NCI-H1048 (cell line): ENCODE measurements at places on chromosomes 12 and 14.

DNA sequence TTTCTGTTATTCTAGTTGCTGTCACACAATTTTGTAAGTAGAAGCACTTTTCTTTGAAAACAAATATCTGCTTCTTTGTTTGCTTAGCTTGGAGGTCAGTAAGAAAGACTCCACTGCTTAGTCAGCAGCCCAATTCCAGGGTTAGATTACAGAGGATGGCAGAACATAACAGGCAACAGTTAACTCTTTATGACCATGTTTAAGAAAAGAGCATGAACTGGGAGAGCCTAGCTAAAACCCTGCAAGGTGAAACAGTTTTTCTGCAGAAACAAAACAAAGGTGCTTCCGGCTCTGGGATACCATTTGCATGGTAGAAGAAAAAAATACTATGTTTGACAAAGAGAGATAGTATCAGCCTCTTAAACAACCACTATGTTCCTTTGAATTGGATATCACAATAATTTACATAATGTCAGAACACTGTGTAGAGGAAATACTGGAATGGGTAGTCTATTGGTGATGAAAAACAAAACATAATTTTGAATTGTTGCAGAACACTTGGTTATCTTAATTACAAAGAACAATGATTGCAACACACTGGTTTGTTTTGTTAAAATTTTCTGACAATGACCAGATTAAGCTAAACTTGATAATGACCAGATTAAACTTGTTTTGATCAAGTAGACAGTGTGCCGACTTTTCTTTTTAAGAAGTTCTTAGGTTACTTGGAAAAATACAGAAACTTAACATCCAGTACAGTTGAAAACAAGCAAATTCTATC, 22.4 kb upstream of the PPM1H start:
- DNase-seq: no peak

- DNase-seq: no peak
Observed at GRCh38 chr12:121325922-121326396, 26.3 kb downstream of the ANAPC5 start.

- DNase-seq: no peak
Observed at GRCh38 chr12:90172524-90172923, 463.9 kb upstream of the ATP2B1 start.

GRCh38 chr14:21087294-21088091, 11.0 kb downstream of the ZNF219 start:
- DNase-seq: no peak

DNA sequence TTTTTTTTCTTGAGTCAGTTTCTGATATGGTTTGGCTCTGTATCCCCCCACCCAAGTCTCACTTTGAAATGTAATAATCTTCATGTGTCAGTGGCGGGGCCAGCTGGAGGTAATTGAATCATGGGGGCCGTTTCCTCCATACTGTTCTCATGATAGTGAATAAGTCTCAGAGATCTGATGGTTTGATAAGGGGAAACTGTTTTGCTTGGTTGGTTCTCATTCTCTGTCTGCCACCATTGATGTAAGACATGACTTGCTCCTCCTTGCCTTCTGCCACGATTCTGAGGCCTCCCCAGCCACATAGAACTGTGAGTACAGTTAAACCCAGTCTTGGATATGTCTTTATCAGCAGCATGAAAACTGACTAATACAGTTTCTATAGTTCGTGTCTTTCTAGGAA, 42.9 kb downstream of the WNK1 start:
- DNase-seq: no peak

DNA sequence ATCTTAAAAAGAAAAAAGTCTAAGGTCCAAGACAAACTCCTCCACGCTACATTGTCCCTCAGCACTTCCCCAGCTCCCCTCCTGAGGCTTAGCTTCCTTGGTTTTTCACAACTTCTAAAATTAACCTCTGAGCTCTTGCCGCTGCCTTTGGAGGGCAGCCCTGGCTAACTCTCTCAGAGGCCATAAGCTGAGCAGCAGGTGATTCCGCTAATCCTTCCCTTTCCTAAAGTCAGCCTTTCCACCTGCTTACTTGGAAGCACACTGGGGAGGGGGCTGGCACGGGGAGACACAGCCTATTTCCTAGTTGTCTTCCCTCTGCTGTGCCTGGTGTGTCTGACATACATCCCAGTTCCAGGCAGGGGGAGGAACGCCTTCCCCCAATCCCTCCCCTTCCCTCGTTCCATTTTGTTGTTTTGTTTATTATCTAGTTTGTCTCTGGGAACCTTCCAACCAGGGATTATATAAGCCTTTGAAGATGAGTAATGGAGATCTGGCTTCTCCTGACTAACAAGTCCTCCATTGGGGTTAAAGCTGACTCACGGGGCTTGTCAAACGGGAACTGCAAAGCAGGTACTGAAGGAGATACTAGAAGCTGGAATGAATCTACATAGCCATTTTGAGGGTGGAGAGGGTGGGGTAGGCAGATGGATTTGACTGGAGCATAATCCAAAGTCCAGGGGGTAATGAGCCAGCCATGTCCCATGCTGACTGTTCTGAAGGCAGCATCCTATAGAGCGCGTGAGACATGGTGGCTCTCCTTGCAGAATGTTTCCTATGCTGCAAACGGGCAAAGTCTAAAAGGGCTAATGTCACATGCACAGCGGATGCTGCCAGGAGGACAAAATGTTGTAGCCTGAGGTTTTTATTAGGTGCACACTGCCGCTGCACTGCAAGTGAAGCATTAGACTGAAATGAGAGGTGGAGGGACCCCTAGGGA, 230.8 kb downstream of the FOXN3 start:
- no peak for DNase-seq

DNA sequence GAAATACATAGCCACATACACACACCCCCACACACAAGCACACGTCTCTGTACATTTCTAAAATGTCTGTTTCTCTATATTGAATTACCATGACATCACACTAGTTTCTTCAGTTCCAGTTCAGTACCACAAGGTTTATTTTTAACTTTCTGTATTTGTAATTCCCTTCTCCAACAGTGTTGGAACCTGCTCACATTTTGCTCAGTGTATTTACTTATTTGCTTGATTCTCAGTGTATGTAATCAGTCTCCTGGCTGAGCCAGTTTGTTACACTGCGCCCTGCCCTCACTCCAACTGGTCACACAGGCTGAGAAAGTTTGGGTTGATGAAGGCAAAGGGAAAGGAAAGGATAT, 67.1 kb downstream of the MON2 start:
- no peak for DNase-seq

GRCh38 chr14:44979273-44979672, 17.3 kb downstream of the TOGARAM1 start:
- no peak for DNase-seq

GRCh38 chr12:66387117-66387516, 84.8 kb downstream of the HELB start:
- no peak for DNase-seq

DNA sequence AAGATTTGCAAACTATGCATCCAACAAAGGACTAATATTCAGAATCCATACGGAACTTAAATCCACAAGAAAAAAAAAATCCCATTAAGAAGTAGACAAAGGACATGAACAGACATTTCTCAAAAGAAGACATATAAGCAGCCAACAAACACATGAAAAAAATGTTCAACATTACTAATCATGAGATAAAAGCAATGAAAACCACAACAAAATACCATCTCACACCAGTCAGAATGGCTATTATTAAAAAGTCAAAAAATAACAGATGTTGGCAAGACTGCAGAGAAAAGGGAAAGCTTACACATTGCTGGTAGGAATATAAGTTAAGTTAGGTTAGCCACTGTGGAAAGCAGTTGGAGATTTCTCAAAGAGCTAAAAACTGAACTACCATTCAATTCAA, 16.2 kb downstream of the CDK17 start:
- no peak for DNase-seq

- DNase-seq: no peak
Observed at GRCh38 chr12:97342130-97342529, 120.5 kb upstream of the RMST start.

DNA sequence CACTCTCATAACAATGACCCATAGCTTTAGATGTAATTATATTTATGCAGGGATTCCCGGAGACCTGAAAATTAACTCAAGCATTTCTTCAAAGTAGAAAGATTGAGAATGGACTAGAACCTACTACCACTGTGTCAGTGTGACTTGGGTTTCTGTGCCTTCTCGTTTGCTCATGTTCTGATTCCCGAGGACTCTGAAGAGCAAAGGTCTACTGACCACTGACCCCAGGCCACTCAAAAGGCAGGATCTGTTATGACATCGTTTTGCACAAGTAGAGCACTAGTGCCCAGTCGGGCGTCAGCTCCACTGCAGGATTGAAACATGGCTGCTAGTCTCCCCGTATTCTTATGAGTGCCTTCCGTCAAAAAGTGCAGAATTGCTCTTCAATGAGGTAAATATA, 53.8 kb upstream of the DHRS4 start:
- no peak for DNase-seq
